ENCODE measurements at places on chromosomes 7 and 10.
A peak's percentile ranks its signal among the peaks of the same experiment; 100 is the strongest.

GRCh38 chr7:16817536-16817935 is 12.7 kb upstream of the AGR2 start:
- DNase-seq: no peak

GRCh38 chr7:101542527-101543241 is 86.4 kb downstream of the MYL10 start:
- peak; percentile 70 for DNase-seq

- DNase-seq: no peak
Observed at GRCh38 chr10:6748981-6749635, 169.0 kb upstream of the PRKCQ start.

GRCh38 chr7:35551321-35552081 is 143.4 kb downstream of the HERPUD2 start:
- no peak for DNase-seq

DNA sequence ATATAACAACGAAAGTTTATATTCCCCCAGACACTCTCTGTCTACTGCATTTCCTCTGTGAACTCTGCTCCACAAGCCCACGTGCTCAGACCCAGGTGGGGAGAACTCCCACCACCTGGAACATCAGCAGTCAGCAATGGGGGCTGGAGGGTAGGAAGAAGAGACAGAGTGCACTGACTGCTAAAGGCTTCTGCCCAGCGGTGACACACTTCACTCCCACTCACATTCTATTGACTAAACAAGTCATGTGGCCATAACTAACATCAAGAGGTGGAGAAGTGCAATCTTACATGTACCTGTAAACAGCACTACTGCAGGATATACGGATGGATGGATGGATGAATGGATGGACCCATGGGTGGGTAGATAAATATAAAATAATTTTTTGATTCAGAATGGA is 122.2 kb downstream of the MPP7 start:
- no peak for DNase-seq

DNA sequence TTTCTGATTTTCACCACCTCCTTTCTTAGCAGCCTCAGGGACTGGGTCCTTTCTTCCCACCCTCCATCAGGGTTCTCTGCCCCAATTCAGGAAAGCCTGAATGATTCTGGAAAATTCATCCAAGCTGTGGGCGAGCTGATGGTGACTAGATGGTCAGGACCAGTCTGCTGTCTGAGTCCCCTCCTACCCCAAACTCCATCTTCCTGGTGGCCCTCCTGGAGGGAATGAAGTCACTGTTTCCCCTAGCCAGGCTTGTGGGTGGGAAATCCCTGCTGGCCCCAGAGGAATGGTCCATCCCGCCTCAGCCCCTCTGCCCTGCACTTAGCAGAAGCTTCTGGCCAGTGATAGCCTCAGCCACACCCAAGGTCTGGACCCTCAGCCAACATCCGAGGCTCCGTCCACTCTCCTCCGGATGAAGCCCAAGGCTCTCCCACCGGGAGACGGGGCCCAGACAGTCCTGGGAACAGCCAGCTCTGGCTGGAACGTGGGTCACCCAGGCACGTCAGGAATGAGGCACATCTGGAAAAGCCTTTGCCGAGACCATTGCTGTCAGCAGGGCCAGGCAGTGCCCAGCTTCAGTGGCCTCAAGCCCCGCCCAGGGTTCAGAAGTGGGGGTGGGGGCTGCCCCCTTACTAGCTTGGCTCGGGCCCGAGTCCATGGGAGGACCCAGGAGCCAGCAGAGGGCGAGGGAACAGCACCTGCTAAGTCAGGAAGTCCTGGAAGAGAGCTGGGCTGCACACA is 4.0 kb upstream of the AQP1 start:
- DNase-seq: no peak

- DNase-seq: no peak
Observed at GRCh38 chr10:88971221-88972061, 18.9 kb upstream of the ACTA2 start.

GRCh38 chr10:61628151-61628874 is 34.4 kb upstream of the CABCOCO1 start:
- no peak for DNase-seq

- DNase-seq: no peak
Observed at GRCh38 chr7:111823826-111824225, 261.5 kb upstream of the IMMP2L start.

DNA sequence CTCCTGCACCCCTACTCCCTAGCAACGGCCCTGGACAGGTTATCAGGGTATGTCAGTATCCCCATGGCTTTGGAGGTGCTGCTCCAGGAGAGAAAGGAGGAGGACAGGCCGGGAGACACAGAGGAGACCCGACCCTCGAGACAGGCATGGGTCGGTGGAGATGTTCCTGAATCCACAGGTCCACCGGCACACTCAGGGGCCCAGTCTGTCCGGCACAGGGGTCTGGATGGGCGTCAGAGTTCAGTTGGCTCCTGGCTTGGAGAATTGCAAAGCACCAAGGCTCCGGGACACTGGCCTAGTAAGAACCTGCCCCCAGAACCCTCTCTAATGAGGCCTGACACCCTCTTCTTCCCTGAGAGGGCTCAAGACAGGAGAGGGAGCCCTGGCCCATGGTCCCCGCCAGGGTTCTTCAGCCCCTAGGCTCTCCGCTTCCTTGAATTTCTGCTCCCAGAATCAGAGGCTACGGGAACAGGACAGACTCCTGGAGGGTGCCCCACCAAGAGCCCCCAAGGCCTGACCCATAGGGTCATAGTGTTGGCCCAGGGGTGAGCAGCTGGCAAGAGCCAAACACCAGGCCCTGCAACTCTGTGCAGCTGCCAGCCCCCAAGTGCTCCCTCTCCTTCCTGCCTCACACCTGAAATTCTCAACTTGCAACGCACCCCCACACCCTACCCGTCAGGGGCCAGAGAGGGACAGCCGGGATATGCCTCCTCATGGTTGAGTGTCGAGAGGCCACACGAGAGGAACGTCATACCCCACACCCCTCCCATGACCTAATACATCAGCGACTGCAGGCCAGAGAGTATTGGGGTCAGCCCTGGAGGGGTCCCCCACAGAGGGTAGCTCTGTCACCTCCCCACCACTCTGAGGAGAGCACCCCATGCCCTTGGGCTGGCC is 5.5 kb upstream of the IRF5 start:
- no peak for DNase-seq

GRCh38 chr10:131876017-131876416 is 24.8 kb upstream of the PPP2R2D start:
- no peak for DNase-seq

DNA sequence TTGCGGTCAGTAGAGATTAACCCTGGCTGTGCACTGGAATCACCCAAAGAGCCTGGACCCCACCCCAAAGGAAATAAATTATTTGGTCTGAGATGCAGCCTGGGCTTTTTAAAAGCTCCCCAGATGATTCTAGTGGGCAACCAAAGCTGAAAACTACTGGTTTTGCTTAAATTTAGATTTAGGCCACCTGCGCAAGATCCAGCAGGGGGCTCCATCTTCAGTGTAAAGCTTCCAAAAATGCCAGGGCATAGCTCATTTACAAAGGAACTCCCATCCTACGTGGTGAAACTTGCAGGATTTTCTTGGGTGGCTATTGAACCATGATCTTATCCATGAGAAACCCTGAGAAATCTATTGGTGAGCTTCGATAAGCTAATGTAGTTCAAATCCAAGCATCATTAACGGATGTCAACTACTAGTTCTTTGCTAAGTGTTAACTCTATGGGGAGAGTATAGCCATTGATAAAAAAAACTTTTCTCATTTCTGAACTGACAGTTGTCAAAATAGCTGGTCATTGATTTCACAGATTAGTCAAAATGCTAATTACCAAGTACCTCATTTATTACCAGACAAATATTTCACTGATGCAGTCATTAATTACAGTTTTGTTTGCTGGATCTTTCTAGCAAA is 315.3 kb downstream of the LHFPL3 start:
- DNase-seq: no peak

- no peak for DNase-seq
Observed at GRCh38 chr10:112639298-112639697, 192.3 kb downstream of the VTI1A start.

GRCh38 chr7:14294637-14295036 is 305.2 kb upstream of the ETV1 start:
- no peak for DNase-seq
